CD4-positive, alpha-beta T cell treated with Interleukin-4 for 1 hour (primary cell): ENCODE measurements at places on chromosomes 7 and 10.

DNA sequence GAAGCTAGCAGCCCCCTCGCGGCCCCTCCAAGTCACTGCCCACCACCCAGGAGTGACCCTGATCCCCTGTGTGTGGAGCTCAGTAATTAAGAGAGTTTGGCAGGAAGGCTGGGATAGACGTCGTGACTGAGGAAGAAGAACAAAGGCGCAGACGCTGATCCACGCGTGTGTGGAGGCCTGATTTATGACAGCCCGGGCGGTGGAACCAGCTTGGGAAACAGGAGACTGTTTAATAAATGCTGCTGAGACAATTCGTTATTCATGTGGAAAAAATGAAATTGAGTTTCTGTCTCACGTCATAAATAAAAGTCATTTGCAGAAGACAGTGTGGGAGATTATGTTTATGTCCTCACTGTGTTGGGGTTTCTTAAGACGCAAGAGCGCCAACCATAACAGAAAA is 130.8 kb downstream of the ELFN1 start:
- no peak for DNase-seq

GRCh38 chr7:143884969-143885559 is 16.9 kb downstream of the TCAF1 start:
- DNase-seq, result no peak

DNA sequence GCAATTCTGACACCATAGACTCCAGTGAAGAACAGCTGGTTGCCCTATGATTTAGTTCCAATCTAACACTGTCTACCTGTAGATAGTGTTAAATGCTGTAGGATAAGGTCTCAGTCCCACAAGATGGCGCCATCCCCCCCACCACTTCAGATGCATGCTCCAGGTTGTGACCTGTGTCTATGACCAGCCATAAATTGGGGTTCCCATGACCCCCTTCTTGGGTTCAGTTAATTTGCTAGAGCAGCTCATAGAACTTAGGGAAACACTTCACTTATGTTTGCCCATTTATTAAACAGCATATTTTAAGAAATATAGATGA is 13.1 kb downstream of the CCSER2 start:
- DNase-seq, result no peak

- DNase-seq, result no peak
Measured at GRCh38 chr7:50618281-50618680, 53.1 kb upstream of the DDC start.

DNA sequence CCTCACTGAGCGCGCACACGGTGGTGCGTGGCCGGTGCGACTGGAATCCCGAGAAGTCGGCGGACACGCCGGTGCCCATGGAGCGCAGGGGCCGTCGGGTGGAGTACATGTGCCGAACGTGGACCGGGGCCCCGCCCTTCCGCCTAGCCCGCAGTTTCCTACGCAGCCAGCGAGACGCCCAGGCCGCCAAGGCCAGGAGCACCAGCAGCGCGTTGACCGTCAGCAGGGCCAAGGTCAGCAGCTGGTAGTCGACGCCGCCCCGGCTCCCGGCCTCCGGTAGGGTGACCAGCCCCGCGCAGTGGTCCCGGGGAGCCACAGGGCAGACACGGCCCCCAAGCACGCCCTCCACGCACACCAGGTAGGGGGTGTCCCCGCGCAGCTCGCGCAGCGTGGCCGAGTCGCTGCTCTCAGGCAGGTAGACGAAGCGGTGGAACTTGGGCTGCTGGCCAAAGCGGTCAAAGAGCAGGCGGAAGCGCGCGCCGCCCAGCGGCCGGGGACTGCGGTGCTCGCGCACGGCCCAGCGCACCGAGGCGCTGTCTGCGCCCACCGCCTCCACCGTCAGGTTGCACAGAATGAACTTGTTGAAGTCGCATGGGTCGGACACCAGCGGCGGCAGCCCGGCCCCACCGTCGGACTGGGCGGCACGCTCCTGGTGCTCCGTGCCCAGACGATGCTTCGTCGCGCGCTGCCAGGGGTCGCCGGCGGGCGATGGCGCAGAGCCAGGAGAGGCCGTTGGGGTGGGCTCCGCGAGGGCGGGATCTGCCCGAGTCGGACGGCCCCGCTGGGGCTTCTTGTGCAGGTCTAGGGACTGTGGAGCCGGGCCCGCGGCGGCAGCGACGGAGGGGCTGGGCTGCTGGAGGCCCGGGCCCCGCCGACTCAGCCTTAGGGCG is 2.2 kb downstream of the TRIL start:
- DNase-seq, result peak; percentile 21

DNA sequence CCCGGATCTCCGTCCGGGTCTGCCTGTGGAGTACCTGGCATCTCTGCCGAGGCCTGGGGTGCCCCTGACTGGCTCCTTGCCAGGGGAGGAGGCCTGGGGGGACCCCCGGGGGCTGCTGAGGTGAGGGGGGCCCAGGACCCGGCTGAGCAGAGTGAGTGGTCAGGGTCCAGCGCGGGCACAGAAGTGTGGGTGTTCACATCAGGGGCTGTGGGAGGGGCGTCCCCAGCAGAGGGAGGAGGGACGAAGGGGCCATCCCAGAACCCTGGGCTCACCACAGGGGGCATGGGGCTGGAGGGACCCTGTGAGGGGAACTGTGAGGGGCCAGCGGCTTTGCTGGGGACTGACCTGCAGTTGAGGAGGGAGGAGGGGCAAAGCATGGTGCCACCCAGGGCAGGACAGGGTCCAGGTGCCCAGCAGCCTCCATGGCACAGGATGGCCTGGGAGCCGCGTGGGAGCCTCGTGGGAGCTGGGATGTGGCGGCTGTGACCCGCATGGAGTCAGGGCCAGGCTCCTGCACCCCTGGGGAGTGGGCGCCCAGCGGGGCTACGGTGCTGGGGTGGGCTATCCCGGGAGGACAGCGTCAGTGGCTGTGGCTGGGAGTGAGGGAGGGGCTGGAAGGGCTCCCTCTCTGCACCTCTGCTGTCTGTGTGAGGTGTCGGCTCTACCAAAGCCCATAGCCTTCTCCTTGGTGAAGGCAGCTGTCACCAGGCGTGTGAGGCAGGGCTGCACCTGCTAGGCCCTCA is 91.2 kb downstream of the DNAJB6 start:
- no peak for DNase-seq

GRCh38 chr7:16203065-16203464 is 218.3 kb downstream of the CRPPA start:
- no peak for DNase-seq

GRCh38 chr7:131950758-131951157 is 394.3 kb upstream of the PODXL start:
- no peak for DNase-seq

DNA sequence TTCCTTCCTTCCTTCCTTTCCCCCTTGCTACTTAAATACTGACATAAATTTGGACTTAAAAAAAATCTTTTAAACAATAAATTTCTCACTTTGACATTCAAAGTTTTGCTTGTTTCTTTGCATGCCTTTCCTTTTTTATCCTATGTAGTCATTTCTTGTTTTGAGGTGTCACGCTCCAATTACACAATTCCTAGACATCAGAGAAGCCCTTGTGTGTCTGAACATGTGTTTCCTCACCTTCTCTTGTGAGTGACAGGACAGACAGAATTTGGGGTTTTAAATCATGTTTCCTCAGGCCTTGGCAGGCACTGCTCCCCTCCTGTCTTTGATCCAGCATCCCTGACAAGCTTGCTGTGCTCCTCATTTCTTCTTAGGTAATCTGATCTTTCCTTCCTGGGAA is 91.3 kb downstream of the CYTH3 start:
- no peak for DNase-seq

DNA sequence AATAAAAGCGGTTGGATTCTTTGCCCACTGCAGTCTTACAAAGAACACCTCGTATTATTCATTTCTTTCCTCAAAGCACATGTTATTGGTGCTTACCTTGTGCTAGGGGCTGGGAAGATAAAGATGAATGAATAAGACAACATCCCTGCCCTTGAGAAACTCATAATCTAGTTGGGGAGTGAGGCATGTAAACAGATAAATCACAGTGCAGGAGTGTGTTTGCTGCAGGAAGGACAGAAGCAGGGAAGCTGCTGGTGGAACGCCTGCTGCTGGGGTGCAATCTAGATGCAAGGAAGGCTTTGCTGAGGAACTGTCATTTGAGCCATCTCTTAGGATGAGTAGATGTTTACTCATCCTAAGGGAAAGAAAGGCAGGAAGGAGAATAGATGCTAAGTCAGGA is 135.6 kb downstream of the TMEM178B start:
- DNase-seq, result no peak

DNA sequence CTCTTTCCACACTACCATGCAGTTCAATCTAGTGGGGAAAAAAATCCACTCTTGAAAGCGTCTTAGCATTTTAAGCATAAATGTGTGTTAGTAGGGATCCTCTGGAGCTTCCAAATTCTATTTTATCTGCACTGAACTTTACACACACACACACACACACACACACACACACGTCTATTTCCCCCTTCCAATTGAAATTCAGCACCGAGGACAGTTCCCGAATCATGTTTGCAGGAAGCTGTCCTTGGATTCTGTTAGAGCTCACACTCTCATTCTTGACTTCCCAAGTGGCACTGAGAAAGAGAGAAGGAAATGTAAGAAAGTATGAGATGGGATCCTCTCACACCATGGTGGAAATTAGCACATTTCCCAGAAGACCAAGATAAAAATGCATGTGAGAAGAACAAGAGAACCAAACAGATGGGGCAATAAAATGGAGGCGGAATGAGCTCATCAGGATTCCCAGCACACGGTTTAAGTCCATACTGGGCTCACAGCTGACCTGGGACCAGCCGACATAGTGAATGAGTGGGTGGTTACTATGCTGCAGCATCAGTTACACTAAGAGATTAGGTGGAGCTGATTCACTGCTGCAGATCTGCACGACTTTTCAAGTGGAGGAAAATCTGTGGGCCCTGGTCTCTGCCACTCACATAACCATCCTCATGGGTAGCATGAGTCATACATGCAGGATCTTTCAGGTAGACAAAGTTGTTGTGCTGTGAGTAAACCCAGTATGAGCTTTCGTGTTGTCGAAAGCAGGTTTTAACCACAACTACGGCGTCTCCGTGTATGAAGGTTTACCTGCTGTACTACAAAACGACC is 3.3 kb upstream of the NPTX2 start:
- no peak for DNase-seq

- no peak for DNase-seq
Measured at GRCh38 chr7:52648872-52649271, 386.6 kb upstream of the POM121L12 start.

DNA sequence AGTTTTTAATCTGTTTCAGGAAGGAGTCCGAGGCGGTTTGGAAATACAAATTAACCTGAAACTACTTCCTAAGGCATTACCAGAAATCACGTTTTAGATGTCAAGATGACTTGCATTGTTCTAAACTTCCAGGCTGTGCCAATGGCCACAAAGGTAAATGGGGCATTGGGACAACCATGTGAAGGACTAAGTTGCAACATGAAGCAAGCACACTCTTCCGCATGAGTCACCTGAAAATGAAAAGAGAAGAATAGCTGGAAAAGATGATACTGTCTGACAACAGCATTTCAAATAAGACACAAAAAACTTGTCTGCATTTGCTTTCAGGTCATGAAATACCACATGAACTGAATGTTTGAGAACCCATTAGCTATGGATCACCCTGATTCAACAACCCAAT is 262.1 kb downstream of the AHR start:
- DNase-seq, result no peak

DNA sequence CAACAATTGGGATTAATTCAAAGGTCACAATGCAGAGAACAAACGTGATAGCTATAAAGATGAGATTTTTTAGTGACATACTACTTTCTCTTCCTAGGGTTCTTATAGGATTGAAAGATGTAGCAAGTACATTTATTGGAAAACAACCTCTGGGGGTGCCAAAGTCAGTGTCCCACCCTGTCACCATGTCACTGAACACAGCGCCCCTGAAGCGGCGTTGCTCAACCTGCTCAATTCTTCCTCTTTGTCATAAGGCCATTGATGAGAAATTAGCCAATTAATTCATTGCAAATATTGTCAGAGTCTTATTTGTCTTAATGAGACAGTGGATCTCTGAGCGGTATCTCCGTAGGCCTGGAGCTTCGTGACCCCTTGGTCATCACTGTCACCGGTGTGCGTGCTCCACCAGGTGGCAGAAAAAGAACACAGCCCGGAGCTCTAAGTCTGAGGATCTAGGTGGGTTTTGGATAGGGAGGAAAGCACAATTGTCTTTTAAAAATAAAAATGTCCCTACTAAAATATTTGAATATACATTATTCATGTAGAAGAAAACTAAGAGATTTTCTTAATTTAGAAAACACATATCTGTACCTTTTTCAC is 362.6 kb downstream of the PAXIP1 start:
- DNase-seq, result no peak

GRCh38 chr7:77242068-77242467 is 42.4 kb upstream of the FGL2 start:
- DNase-seq, result no peak

DNA sequence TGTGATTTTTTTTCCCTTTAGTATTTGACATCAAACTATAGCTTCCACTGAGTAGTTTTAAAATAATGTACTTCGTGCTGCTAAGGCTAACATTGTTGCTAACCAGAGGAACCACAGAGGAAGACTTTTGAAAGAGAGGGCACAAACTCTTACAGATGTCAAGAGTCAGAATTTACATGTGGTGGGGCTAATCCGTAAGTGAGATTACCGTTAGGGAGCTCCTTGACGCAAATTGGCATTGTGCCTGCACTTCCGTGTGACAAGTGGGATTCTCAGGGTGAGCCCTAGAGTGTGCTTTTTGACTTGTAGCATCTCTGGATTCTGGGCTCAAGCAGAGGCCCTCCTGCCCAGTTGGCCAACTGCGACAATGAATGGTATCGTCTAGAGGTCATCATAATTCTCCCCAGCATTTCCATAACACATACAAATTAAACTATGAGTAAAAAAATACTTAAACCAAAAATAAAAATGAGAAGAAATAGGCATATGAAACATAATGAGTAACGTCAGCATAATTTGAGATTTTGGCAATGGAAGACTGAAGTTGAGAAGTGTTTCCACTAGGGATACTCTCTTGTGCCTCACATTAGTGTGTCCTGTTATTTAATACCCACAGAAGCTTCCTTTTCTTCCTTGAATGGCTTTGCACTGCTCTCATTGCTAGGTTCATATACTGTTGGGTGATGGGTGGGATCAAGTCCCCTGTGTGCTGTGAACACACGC is 164.0 kb downstream of the SDK1 start:
- peak; percentile 8 for DNase-seq

DNA sequence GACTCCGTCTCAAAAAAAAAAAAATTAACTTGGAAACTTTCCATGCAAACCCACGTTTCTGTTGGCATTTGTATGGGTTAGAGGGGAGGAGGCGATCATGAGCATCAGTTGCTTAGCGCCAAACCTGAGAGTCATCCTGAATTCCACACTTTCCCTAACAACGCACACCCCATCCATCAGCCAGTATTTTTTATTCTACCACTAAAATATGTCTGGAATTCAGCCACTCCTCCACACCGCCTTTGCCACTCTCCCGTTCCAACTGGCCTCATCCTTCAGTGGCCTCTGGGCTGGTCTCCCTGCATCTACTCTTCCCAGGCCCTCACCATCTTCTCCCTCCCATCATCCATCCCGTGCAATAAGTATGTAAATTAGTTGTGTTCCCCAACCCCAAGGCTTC is 4.7 kb upstream of the LMBR1 start:
- no peak for DNase-seq

DNA sequence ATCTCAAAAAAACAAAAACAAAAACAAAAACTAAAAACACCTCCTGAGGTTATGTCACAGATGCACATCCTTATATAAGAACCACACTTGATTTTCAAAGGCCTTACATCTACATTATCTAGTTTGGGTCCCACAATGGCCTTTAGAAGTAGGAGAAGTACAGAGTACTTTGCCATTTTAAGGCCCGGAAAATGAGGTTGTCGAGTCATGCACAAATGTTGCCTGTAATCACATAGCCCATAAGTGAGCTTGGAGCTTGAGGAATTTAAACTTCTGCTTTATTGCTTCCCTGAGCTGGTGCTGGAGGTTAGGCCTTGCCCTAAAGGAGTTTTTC is 9.7 kb upstream of the MKRN1 start:
- DNase-seq, result no peak

GRCh38 chr7:131665021-131665420 is 108.6 kb upstream of the PODXL start:
- no peak for DNase-seq
